Smooth muscle cell of the umbilical artery (primary cell): ENCODE measurements at places on chromosomes 2 and 18. TPM values are rescaled to one million over a fixed set of nuclear protein-coding genes. Genes with fewer than 3 reads are reported as not detected.

The CNPPD1 gene
- 20.5 and 22.7 TPM in 2 replicates for total RNA-seq

The ATL2 gene
- 65.3 and 87.5 TPM in 2 replicates for total RNA-seq

The PRKAG3 gene
- total RNA-seq = not detected in 2 replicates

The CFAP221 gene
- not detected in 2 replicates for total RNA-seq

The CCDC85A gene
- 8.0 and 12.4 TPM in 2 replicates for total RNA-seq

The SIGLEC15 gene
- 0.30 and 2.5 TPM in 2 replicates for total RNA-seq

The LOXL3 gene
- total RNA-seq = 87.4 and 203 TPM in 2 replicates

The POTEC gene
- not detected in 2 replicates for total RNA-seq

The PLCD4 gene
- 0.59 and 0.78 TPM in 2 replicates for total RNA-seq

The LRRTM4 gene
- under 0.01 TPM in 1 of 2 replicates, not detected in the other for total RNA-seq

The NT5C1B gene
- total RNA-seq = not detected in 2 replicates

The CNRIP1 gene
- total RNA-seq = 16.3 and 21.1 TPM in 2 replicates

The STK17B gene
- 46.9 and 76.8 TPM in 2 replicates for total RNA-seq

The BOK gene
- 21.7 and 35.5 TPM in 2 replicates for total RNA-seq

The NOSTRIN gene
- not detected in 2 replicates for total RNA-seq
